ENCODE measurements at places on chromosomes 7 and 10. TPM values are rescaled to one million over a fixed set of nuclear protein-coding genes. Genes with fewer than 3 reads are reported as not detected.

BCAP29 gene
- 73.5 TPM for total RNA-seq

ADAM12 gene
- 4.3 TPM for total RNA-seq

SFR1 gene
- total RNA-seq, result 15.2 TPM

SHTN1 gene
- 15.9 TPM for total RNA-seq

LHPP gene
- total RNA-seq, result 12.1 TPM

TMEM248 gene
- total RNA-seq, result 96.4 TPM

SH2D4B gene
- not detected for total RNA-seq

PDK4 gene
- total RNA-seq, result 0.29 TPM

Data from epithelial cell of proximal tubule (primary cell).